ENCODE measurements at places on chromosomes 7 and 10. TPM values are rescaled to one million over a fixed set of nuclear protein-coding genes. Genes with fewer than 3 reads are reported as not detected.

DNA sequence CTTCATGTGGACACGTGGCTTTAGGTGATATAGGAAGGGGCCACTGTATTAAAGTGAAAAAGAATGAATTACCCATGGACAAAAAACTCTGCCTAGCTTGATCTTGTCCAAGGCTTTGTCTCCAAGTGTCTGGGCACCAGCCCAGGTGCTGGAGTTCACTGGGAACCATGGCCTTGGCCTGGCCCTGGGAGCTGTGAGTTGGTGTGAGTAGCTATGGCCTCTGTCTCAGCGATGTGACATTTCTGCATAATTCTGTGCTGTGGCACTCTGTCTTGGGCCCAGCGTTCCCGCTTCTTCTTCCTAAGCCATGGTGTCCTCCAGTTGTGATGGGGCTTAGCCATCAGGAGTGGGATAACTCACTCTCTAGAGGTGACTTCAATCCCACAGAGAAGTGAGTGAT lies 119.0 kb upstream of the PPP2R2D start:
- no peak for DNase-seq

DNA sequence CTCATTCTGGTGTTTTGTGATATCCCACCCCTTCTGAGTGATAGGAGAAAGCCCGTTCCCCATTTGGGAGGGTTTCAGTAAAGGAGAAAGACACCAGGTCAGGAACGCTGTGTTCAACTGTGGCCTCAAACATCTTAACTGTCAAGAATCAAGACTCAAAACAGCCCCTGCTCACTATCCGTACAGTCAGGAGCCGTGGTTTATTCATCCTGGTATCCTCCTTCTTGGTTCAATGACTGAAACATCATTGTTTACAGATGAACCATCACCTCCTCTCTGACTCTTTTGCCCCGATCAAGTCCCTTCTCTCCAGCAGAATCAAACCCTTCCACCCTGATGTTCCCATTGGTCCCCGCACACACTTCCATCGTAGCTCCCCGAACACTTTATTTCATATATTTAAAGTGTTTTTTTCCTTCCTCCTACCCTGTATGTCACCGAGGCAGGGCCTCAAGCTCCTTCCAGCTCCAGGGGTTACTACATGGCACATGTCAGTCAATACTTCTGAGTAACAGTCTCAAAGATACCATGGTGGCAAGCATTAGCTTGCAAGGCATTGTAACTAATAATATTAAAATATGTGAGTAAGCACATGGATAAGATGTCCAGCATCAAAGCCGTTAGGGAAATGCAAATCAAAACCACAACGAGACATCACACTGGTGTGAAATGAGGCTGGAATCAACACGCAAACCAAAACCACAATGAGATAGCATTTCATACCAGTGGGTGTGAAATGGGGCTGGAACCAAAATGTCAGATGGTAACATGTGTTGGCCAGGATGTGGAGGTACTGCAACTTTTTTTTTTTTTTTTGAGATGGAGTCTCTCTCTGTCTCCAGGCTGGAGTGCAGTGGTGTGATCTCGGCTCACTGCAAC lies 124.7 kb upstream of the C1QL3 start:
- no peak for DNase-seq

DNA sequence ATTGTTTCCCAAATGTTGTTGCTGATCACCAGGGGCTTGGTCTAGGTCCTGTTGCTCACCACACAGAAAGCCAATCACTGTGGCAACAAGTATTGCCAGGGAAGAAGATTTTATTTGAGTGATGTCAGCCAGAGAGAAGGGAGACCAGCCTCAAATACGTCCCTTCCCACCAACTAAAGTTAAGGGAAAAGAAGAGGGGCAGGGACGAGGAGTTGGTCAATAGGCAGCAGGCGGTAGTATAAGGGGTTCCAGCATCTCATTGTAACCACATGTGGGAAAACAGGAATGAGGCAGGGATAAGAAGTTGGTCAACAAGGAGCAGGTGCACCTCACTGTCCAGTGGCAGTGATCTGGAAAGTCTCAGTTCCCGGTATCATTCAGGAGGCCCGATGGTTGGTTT lies 138.9 kb upstream of the KCNMA1 start:
- DNase-seq = no peak

DNA sequence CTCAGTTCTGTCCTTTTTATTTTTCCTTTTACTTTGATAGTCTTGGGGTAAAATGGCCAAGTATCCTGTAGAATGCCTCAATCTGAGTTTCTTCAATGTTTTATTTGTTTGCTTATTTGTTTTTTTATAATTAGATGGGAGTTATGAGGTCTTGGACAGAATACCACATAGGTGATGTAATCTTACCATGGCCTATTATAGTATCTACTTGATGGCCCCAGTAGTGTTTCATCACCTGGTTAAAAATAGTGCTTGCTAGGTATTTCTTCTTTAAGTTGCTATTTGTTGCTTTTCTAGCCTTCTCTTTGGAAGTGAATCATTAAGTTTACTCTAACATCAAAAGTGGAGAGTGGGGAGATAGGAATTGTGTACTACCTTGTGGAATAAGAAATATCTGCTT lies 1020.0 kb upstream of the KCND2 start:
- DNase-seq = no peak

- DNase-seq = no peak
Observed at GRCh38 chr10:91416339-91416855, 6.3 kb downstream of the HECTD2 start.

DNA sequence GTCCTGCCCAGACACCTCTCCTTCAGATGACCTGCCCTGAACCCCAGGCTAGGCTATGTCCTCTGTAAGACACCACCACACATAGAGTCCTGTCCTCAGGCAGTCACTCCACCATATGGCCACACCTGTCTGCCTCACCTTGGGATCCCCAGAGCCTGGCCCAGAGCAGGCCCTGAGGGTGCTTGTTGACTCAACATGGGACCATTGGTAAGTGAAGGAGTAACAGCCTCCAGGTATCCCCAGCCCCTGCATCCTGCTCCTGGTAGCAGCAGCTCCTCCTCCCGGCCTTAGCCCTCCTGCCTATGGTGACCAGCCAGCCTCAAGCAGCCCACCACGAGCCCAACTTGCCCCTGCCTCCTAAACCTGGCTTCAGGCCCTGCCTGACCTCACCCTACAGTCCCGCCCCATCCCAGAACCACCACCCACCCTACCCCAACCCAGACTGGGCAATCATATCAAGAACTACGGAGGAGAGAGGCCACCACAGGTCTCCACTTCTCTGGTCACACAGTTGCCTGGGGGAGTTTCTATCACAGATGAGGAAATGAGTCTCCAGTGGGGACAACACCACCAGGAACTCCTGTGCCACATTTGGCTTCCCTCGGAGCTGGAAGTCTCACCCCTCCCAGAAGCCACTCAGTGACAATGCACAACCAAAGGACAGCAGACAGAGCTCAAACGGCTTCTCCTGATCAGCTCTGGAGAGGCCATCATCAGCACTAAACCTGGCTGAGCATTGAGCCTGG lies 136.6 kb downstream of the GRID1 start:
- DNase-seq = no peak

- DNase-seq = no peak
Observed at GRCh38 chr10:53209944-53210611, 437.5 kb upstream of the MBL2 start.

GRCh38 chr7:121331574-121331973 lies 2.8 kb downstream of the WNT16 start:
- no peak for DNase-seq

GRCh38 chr7:28364082-28364481 lies 48.2 kb upstream of the CREB5 start:
- no peak for DNase-seq

DNA sequence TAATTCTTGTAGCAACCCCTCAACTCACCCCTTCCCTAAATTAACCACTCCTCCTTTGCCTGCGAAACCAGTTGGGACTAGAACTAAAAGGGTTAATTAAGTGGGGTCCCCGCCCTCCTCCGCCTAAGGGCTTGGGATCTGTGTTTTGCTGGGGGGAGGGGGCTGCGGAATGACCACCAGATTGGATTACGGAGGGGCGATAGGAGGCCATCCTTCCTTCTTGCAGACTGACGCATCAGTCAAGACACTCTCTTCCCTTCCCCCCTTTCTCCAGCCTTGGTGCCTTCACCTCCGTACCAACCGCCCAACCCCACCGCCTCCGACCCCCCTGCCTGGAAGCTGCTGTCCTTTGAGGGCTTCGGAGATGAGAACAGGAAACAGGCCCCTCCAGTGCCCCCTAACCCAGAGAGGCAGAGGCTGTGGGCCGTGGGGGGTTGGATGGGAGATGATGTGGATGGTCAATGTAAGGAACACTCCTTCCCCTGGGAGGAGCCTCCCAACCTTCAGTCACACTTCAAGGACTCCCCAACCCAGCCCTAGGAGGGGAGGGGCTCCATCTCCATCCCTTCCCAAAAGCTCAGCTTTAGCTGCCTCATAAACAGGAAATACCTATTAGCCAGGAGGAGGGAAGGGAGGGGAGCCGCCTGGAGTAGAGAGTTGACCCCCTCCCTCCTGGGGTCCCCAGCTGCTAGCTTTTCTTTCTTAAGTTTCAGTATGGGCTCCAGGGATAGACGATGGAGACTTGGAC lies 997 bp upstream of the LDB1 start:
- DNase-seq = peak; percentile 58

DNA sequence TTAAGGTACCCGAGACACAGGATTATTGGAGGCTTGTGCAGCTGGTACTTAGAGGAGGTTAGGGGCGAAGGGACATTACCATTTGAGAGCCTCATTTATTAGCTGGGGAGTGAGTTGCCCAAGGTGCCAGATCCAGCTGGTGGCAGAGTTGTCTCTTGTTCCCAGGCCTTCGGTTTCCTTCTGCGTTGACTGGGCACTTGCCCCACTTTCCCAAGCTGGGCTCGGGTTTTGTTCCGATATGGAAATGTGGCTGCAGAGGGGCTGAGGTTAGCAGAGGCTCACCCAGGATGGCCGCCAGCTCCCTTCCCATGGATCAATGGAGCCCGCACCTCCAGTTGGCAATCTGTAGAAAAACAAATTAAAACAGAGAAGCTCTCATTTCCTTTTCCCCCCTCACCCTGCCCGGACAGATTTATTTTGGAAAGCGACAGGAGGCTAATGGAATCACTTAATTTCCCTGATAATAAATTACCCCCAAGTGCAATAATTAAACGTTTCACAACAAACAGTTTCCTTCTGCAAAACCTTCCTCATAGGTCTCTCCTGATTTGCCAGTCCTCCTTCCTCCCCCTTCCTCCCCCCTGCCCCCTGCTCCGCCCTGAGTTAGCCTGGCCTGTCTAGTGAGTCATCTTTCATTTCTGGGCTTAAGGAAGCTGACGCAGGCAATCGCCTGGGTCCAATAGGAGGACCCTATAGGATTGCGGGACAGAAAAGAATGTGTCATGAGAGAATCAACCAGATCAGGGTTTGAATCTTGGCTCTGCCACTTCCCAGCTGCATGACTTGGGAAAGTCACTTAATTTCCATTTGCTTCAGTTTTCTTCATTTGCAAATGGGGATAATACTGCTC lies 51.7 kb downstream of the ADRA2A start:
- no peak for DNase-seq

DNA sequence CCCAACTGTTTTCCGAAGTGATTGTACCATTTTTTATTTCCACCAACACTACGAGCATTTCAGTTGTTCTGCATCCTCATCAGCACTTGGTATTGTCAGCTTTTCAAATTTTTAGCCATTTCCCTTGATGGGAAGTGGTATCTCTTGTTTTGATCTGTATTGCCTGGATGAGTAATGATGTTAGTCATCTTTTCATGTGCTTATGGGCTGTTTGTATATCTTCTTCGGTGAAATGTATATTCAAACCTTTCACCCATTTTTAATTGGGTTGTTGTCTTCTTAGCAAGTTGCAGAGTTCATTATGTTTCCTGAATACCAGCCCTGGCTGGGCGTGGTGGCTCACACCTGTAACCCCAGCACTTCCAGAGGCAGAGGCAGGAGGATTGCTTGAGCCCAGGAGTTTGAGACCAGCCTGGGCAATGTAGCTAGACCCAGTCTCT lies 22.1 kb downstream of the CLIP2 start:
- no peak for DNase-seq

GRCh38 chr7:50867034-50867356 lies 84.3 kb upstream of the GRB10 start:
- DNase-seq = no peak

DNA sequence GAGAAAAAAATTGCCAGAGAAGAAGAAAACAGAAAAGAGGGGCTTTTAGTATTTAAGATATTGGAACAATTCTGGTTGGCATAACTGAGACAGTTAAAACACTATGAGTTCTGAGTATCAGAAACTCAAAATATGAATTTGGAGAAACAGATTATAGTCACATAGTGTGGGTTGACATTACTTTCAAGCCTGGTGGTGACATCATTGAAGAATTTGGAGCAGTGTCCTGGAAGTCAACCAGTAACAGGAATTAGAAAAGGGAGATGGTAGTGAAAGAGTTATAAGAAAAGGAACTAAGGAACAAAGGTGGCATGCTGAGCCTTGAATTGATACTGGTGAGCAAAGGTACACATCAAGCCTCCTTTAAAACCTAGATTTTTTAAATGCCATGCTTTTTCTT lies 88.2 kb downstream of the ZNF438 start:
- no peak for DNase-seq

- no peak for DNase-seq
Observed at GRCh38 chr10:116737627-116738327, 4.6 kb downstream of the HSPA12A start.

GRCh38 chr10:111122127-111122526 lies 45.3 kb downstream of the ADRA2A start:
- DNase-seq = no peak

GRCh38 chr10:22265839-22266537 lies 48.2 kb upstream of the EBLN1 start:
- DNase-seq = no peak

DNA sequence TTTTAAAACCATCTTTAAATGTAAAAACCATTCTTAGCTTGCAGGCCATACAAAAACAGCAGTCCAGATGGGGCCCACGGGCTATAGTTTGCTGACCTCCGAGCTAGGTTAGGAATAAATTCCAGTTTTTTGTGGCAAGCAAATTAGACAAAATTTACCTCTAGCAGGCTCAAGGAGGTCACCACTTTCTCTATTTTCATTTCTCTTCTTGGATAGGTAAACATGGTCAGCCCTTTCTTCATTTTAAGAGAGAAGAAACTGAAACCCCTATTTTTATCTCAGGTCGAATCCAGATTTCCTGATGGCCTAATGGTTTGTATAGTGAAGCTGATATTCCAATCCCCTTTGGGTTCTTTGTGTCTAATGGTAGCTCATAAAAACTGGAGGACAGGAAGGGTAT lies 10.7 kb downstream of the IKZF5 start:
- DNase-seq = no peak

CPED1 gene
- polyA plus RNA-seq = not detected

ZDHHC4 gene
- polyA plus RNA-seq = 57.6 TPM

SFMBT2 gene
- polyA plus RNA-seq = 4.9 TPM

HNRNPH3 gene
- 145 TPM for polyA plus RNA-seq

CTTNBP2 gene
- not detected for polyA plus RNA-seq

ZNF655 gene
- polyA plus RNA-seq = 91.6 TPM

LRRC17 gene
- not detected for polyA plus RNA-seq

Measured in CD8-positive, alpha-beta memory T cell (primary cell).